Left lobe of liver (tissue), 2 donors: ENCODE measurements at places on chromosomes 7 and 10.
A peak's percentile ranks its signal among the peaks of the same experiment; 100 is the strongest.

- DNase-seq, result peak; percentile 96
Measured at GRCh38 chr7:6447581-6448199, at the start of gene DAGLB. TSS of gene DAGLB (minus strand) at chr7:6447954. CDS start at chr7:6447842, 112 bp downstream.

DNA sequence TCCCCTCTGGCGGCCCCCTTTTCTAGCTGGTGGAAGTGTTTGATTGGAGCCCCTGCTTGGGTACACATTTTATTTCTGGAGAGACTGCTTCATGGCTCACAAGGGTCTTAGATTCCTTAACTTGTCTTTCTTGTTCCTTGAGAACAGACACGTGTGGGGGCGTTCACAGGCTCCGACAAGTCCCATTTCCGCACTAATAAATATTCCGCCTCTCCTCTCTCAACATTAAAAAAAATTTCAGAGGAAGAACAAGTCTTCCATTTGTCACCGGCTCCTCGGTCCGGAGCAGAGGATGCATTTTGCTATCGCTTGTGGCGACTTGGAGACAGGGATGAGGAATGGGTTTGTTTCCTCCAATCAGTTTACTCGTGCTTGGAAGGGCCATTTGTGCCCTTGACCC lies 134.0 kb upstream of the PODXL start:
- no peak for DNase-seq

- DNase-seq, result no peak
Measured at GRCh38 chr10:11255796-11256444, 238.2 kb downstream of the CELF2 start.

GRCh38 chr7:10940704-10941355 lies 32.8 kb upstream of the PHF14 start:
- DNase-seq, result no peak

GRCh38 chr10:49335364-49335972 lies 36.5 kb downstream of the C10orf71 start:
- DNase-seq, result no peak

- DNase-seq, result no peak
Measured at GRCh38 chr7:75715864-75716263, 22.9 kb downstream of the HIP1 start.

- no peak for DNase-seq
Measured at GRCh38 chr10:30092151-30092790, 32.9 kb upstream of the JCAD start.

- DNase-seq, result no peak
Measured at GRCh38 chr10:90993340-90993739, 72.5 kb upstream of the ANKRD1 start.

GRCh38 chr10:21264271-21264670 lies 261.2 kb downstream of the SKIDA1 start:
- DNase-seq, result no peak

DNA sequence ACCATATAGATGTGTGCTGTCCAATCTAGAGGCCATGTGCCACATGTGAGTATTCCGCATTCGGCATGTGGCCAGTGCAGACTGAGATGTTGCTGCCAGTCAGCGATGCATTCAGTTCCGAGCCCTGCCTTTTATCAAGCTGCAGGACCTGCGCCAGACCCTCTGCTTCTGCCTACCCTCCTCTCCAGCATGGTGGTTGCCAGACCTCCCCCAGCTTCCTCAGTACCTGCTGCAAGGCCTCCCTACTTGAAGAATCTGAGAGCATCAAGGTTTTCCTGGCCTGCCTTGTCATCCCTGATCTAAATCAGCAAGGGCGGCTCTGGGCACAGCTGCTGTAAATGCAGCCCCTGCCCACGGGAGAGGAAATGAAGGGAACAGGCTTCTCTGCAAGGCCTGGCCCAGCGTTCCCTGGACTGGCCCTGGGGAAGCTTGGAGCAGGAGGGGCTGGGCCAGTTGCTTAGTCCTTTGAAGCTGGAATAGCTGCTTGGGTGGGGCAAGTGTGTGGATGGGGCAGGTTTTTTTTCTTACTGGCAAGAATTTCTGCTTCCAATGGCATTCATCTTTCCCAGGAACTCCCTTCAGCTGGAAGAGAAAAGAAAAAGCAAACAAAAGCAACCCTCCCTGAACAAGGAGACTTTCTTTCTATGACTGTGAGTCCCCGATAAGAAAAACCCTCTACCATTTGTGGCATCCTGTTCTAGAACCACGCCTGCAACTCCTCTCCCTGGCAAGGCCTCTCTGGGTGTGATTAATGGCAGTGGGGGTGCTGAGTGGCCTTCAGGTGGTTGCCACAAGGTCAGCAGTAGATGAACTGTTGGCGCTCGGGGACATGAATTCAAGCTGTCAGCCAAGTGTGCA lies 93.0 kb downstream of the NHLRC2 start:
- DNase-seq, result peak; percentile 35

DNA sequence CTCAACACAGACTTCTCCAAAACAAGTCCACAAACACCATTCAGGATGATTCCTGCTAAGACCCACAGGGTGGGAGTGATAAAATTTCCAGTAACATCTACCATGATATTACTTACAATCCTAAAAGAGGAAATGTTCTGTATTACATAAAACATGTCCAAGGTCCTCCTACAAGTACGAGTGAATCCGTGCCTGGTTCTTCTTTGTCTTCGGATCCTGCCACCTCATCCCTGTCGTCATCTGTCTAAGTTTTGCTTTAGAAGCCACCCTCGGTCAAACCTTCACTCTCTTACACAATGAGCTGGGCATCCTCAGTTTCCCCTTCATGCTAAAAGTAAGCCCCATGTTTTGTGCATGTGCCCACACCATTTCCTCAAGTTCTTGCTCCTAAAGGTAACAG lies 279.0 kb downstream of the KCNMA1 start:
- DNase-seq, result no peak

DNA sequence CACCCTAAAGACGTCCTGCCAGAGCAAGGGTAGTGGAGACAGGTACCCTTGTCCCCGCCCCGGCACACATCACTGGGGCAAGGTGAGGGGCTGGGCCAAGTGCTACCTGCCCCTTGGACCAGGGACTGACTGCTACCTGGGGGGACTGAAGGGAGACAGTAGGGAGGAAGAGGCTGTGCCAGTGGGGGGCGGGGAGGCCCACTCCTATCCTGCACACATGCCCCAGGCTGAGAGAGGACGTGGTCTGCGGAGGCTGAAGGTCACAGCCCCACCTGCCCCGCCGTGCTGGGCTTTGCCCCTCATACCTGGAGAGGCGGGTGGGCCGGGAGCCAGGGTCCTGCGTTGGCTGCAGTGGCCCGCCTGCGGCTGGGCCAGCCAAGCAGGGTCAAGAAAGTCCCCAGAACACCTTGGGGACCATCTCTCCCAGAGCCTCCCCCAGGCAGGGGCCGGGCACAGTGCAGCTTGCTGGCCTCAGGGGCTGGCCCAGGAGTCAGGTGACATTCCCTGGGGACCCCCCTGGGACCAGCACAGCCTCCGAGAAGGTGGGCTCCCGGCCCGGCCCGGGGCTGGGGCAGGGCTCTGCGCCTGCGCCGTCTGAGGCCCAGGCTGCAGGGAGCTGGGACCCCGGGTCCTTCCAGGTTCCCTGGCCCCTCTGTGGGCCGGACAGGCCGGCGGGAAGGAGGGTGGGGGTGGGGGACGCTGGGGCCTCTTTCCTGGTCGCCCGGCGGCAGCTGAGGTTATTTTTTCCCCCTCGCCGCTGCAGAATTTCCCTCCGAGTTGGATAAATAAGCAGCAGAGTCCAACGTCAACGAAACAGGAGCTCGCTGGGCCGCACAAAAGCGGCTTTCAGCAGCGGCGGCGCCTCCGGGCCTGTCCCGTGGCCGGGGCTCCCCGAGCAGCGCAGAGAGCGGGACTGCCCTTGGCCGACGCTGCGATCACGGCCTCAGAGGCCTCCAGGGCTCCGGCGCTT lies 9.8 kb upstream of the FZD9 start:
- DNase-seq, result no peak

DNA sequence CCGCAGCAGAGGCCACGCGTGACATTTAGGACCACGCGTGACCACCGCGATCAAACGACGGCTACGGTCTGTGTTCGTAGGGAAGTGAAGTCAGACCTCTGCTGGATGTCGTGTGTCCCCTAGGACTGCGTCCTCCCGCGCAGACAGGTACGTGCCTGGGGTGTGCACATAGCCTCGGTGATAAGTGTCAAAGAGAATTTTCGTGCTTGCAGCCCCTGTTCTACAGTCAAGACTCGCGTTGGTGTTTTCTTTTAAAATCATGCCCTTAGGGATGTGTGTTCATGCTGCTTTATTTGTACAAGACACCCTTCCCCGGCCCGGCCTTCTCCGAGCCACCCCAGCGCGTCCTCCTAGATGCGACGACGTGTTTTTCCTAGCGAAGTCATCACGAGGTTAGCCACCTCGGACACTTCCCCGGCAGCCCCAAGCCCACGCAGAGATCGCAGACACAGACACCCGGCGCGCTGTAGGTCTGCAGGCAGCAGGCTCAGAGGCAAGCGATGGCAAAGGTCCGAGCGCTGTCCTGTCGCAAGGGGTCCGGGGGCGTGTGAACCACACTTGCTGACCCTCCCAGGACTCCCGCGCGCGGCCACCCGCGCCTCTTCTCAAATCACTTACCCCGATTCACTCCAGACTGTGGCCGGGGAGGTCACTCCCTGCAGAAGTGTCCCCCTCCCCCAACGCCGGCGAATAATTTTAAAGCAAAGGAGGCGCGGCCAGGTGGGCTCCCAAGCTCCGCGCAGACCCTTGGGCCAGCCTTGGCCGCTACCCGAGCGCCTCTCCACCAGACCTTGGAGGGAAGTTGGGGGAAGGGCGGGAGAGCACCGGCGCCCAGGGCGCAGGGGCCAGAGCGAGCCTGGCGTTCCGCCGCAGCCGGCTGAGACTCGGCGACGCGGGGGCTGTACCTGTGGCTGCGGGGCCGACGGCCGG lies 552 bp downstream of the MKX start:
- DNase-seq, result no peak

DNA sequence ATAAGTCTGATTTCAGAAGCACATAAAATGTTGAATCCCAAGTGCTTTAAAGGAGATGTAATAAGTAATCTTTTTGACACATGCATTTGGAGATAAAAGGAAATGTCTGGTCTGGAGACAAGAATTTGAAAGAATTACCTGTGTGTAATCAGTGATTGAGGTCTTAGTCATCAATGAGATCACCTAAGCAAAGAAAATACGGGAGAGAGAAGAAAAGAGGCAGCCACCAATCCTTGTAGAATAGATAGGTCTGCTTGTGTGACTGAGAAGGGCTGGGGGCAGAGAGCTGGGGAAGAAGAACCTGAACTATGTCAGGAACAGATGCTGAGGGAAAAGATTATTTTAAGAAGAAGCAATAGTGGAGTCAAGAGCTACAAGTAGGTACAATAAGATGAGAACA lies 49.3 kb upstream of the ITPRID1 start:
- DNase-seq, result no peak

DNA sequence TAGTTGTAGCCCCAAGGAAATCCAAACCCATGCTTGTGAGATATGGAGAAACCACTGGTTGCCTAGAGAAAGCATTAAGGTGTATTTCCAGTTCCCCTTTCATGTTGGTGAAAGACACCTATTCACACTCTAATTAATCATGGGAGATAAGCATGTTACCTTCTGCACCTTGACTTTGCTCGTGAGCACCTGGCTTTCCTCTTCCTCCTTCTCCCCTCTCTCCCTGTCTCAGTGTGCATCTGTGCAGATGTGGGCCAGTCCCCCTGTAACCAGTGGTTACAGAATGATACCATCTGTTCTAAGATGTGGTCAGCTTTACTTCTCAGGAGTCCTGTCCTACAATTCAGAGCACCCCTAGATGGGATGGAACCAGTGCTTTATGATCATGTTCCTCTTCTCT lies 160.6 kb downstream of the LCOR start:
- DNase-seq, result no peak

GRCh38 chr10:24872049-24872789 lies 80.2 kb downstream of the PRTFDC1 start:
- no peak for DNase-seq

GRCh38 chr10:128078136-128078969 lies 47.9 kb downstream of the MKI67 start:
- peak; percentile 55 for DNase-seq

DNA sequence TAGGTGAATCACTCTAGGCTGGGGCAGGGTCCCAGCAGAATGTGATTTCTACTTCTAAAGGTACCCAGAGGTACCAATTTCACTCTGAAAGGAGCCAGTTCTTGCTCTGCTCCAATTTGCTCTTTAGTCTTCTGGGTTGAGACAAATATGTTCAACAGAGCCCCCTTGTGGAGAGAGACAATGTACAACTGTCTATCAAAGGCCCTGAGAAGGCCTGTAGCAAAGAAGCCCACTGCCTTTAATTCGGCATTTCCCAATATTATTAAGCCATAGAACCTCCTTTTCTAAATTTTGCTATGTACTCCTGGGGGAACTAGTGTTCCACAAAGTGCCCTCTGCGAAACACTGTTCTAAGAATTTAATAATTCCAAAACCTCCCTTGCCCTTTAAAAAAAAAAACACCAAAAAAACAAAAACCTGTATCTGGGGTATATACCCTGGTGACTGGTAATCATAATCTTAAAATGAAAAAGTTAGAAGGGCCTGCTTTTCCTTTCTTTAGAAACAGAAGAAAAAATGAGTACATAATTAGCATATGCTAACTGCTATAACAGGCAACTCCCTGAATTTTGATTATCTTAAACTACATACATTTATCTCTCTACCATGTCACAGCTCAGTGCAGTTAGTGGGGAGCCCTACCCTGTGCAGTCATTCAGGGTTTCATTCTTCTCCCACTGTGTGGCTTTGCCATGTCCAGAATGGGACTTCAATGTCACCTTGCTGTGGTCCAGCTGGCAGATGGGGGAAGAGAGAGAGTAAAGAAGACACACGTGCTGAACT lies 160.9 kb upstream of the BMPER start:
- DNase-seq, result no peak

- DNase-seq, result no peak
Measured at GRCh38 chr7:85407391-85407790, 220.5 kb upstream of the SEMA3D start.

DNA sequence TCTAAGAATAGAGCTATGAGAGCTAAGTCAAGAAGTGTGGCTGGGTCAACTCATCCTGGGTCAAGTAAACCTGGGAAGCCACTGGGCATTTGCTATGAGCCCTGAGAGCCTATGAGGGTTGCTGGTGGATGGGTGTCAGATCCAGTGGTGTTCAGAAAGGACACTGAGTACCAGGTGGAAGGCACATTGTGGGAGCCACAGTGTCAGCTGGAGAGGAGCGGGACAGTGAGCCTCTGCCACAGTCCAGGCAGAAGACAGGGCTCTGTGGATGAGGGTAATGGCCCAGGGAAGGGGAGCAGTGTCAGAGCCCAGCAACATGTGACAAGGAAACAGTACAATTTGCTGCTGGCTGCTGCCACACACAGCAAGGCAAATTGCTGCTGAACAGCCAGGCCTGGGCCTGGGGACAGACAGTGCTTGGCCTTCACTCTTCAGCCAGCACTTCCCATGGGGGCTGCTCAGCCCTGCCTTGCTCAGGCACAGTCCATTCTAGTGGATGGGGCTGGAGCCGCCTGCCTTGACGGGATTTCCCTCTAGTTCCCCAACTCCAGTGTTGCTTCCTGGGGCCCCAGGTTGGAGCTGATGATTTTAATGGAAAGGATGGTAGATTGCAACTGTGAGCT lies 90.9 kb upstream of the CHST15 start:
- DNase-seq, result no peak

- DNase-seq, result peak; percentile 51
Measured at GRCh38 chr7:114922652-114923402, 933 bp downstream of the MDFIC start.

GRCh38 chr10:97321804-97322190 lies 2.7 kb downstream of the FRAT1 start:
- no peak for DNase-seq

- no peak for DNase-seq
Measured at GRCh38 chr10:76869931-76870330, 767.7 kb downstream of the KCNMA1 start.

- peak; percentile 95 for DNase-seq
Measured at GRCh38 chr7:101935521-101936141, 118.2 kb downstream of the CUX1 start.
